CD4-positive, alpha-beta T cell treated with Interleukin-12 subunit alpha and Interleukin-12 subunit beta, for 1 hour (primary cell): ENCODE measurements at places on chromosomes 6 and 20.

GRCh38 chr6:67231092-67231491, 1404.0 kb upstream of the ADGRB3 start:
- no peak for DNase-seq

DNA sequence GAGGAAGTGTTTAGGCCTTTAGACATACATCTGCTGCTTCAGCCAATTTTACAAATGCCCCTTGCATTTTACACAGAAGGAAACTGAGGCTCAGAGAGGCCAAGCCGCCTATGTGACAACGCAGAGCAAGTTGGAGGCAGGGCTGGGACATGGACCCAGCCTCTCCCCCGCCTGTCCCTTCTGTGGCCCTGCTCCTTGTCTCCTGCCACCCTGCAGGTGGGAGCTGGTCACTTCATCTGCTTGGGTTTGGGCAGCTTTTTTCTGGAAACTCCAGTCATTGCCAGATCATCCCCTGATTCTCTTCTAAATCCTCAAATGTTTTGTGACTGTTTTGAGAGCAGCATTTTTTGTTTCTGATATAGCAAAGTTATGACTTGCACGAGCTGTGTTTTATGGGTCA, 68.9 kb downstream of the DLGAP4 start:
- no peak for DNase-seq

- DNase-seq = no peak
These were observed 73.0 kb upstream of the BACH2 start for GRCh38 chr6:90369651-90370050.

GRCh38 chr6:163536770-163537169, 122.3 kb downstream of the QKI start:
- no peak for DNase-seq

DNA sequence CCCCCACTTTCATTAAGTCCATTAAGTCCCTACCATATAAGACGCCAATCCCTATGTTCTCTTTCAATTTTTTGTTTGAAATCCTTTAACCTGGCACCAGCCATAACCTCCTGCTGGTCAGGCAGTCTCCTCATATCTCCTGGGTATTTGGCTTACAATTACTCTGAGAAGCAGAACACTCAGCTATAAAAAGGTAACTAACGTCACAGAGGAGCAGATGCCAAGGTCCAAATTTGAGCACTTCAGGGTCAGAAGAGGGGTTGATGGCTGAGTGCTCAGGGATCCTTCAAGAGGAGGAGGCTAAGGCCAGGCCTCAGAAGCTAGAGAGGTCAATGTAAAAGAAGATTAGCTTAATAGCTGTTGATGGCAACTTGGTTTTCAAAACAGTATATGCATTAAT, 22.3 kb upstream of the RCAN2 start:
- no peak for DNase-seq
